Adipocyte (in vitro differentiated cells): ENCODE measurements at places on chromosomes 3 and 15.

- no peak for DNase-seq
Observed at GRCh38 chr3:22016197-22016596, 265.2 kb upstream of the ZNF385D start.

DNA sequence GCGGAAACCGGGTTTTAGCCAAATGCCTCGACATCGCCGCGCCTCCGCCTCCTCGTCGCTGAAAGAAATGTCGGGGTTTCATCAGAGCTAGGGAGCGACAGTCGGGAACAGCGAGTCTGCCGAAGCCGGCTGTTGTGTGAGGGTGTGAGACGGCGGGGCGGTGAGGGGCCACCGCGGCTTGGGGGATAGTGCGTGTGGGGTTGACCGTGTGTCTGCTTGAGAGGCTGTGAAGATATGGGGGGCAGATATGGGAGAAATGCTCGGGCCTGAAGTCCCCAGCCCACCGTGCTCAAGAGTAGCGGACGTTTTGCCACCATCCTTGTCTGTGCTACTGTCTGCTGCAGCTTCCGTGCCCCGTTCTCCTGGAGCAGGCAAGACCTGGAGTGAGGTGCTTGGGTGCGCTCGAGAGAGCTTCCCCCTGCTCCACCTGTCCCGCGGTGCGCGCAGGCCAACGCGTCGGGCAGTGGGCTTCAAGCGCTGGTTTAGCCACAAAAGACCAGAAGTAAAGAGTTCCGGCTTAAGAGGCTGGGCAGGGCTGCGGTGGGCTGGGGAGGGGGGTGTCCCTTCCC, 716 bp upstream of the ISLR2 start:
- DNase-seq, result peak; percentile 43

DNA sequence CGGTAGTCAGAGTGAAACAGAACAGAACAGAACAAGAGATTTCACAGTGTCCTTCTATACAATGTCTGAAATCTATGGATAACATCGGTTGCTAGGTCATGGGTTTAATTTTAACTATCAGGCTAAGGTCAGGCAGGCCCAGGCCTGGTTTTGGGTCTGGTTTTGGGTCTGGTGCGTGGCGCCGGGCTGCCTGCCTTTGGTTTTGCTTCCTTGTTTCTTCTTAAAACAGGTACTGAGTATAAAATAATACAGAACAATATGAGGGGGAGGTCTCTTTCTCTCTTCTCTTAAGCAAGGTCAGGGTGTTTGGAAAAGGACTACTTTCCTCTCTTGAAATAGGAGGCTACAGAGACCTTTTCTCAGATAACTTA, 1.4 kb downstream of the AEN start:
- no peak for DNase-seq

DNA sequence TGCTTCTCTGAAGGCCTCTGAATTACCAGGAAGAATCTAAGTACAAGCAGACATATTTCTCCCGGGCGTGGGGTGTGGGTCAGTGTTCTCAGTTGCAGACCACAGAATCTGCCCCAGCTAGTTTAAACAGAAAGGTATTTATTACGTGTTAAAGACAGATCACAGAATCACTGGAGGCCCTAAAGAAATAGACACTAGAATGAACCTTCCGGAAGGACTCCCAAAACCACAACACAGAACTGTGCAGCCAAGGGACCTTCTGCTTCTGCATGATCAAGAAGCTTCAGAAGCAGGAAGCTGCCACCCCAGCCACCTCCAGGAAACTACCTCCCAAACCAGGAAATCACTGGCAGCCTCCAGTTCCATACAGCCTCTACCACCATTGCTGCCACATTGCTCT, 32.7 kb upstream of the ZFAND6 start:
- no peak for DNase-seq

DNA sequence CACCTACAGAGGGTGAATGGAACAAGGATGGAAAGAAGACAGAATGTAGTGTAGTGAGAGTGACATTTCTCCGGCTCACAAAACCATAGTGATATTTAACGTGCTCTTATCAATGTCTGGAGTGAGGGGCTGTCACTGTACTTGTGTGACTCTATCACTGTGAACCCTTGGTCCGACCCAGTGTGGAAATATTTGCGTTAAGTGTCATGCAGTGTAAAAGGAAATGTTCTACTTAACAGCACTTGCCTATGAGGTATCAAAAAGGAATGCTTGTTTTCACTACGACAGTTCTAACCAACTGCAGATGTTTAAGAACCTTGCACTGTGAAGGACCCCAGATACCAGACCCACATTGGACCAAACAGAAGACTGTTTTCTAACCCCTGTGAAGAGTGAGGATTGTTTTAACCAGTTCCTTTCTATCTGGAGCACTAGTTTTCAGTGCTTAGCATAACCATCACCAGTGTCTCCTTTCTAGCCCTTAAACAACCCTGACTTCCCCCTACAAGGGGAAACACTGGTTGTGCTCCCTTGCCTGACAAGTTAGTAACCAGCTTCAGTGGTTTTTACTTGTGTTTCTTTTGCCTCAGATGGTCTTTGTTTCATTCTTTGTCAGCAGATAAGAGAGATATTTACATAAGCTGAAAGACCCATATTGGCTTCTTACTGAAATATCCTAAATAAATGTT, 144.7 kb upstream of the ABHD17C start:
- peak; percentile 92 for DNase-seq

- no peak for DNase-seq
Observed at GRCh38 chr3:60383345-60383744, 867.9 kb downstream of the FHIT start.

DNA sequence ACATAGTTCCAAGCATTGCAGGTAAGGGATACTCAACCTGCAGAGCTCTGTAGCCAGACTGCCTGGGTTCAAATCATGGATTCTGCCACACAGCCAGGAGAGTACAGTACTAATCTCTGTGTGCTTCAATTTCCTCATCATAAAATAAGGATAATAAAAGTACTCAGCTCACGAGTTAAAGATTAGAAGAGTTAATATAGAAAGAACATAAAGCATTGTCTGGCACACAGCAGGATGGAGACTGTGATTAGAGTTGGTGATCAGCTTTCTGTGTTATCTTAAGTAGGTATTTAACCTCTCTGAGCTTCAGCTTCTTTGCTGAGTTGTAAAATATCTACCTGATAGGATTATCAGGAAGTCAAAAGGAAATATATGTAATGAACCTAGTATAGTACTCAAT, 2.7 kb downstream of the CEP70 start:
- no peak for DNase-seq

DNA sequence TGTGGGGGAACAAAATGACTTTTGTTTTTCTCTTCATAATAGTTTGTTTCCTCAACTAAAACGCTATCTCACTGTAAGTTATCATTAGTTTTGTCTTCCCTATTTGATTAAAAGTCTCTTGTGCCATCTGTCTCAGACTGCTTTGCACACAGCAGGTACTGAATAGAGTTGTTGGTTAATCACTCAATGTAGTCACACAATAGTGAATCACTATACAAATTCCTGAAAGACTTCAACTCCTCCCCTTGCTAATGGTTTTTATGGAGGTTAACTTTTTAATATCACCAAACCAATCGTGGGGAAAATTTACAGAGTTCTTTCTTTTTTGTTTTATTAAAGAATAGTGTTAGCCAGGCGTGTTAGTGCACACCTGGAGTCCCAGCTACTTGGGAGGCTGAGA, 2.6 kb upstream of the NGLY1 start:
- no peak for DNase-seq

GRCh38 chr15:48570822-48571221, 74.7 kb downstream of the FBN1 start:
- no peak for DNase-seq

- no peak for DNase-seq
Observed at GRCh38 chr3:39849992-39850715, 40.7 kb downstream of the MYRIP start.

- DNase-seq, result no peak
Observed at GRCh38 chr3:75126556-75126955, 512.1 kb upstream of the CNTN3 start.

DNA sequence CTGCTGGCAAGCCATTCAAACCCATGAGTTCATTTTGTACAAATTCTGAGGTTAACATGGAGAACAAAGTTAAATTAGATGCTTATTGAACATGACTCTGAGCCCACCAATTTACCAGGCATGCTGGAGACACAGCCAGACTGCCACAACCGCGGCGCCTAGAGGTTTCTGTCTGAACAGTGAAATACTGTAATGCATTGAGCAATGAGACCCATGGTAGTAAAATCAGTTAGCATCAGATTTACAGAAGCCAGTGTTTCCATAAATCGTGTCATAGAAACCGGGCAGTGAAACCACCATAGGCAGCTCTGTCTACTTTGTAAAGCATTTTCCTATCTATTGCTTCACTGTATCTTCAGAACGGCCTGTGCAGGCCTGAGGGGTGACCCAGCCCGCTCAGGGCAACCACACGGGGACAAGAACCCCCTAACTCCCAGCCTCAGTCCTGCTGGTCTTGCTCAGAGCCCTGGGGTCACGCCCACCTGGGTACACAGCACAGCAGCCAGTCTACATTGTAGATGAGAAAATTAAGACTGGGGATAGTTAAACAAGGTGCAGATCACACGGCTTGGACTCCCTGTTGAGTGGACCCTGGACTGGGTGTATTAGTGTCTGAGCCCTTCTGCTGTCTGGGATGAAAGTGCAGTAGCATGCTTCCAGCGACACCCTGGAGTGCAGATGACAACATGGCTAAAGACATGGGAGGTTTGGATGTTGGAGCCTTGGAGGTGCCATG, 44.2 kb downstream of the MGLL start:
- DNase-seq, result no peak

DNA sequence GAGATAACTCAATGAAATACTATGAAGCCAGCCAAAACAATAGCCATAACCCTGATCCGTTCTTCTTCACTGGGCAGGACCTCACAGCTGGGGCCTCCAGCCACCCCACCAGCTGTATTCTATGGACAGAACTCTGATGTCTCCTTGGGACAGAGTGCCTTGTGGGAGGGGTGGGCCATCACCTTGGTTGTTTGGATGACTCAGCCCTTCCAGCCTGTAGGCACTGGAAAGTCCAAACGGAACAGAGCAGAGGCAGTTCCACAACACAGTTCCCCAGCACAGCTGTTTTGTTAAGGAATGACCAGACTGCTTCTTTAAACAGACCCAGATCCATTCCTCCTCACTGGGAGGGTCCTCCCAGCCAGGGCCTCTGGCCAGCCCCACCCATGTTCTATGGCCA, 31.9 kb upstream of the ZBED2 start:
- peak; percentile 5 for DNase-seq

GRCh38 chr3:50436114-50436674, 67.2 kb downstream of the CACNA2D2 start:
- peak; percentile 57 for DNase-seq

- no peak for DNase-seq
Observed at GRCh38 chr3:175728566-175728965, 869.4 kb downstream of the NAALADL2 start.

- DNase-seq, result no peak
Observed at GRCh38 chr3:5694266-5694665, 506.8 kb downstream of the EDEM1 start.

GRCh38 chr3:43330981-43331380, 44.6 kb downstream of the SNRK start:
- peak; percentile 57 for DNase-seq

- DNase-seq, result no peak
Observed at GRCh38 chr3:111967068-111967467, 11.8 kb upstream of the ABHD10 start.

GRCh38 chr3:156071031-156071430, 49.3 kb upstream of the KCNAB1 start:
- no peak for DNase-seq

GRCh38 chr15:97076011-97076410, 745.5 kb downstream of the NR2F2 start:
- no peak for DNase-seq

DNA sequence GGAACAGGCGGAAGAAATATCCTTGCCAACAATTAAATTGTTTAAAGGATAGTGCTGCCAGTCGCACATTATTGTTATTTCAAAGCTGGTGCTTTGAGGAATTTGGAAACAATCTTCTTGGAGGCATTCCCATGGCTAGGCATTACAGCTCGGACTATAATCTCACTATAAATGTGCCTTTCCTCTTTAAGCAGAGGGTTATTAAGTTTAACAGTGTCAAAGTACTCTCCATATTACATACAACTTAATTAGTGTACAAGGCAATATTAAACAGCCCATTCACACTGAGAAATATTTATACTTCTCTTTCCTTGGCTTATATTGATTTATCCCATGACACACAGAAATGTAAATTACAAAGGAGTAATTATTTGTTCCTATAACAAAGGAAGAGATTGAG, 54.0 kb upstream of the FAM3D start:
- no peak for DNase-seq

DNA sequence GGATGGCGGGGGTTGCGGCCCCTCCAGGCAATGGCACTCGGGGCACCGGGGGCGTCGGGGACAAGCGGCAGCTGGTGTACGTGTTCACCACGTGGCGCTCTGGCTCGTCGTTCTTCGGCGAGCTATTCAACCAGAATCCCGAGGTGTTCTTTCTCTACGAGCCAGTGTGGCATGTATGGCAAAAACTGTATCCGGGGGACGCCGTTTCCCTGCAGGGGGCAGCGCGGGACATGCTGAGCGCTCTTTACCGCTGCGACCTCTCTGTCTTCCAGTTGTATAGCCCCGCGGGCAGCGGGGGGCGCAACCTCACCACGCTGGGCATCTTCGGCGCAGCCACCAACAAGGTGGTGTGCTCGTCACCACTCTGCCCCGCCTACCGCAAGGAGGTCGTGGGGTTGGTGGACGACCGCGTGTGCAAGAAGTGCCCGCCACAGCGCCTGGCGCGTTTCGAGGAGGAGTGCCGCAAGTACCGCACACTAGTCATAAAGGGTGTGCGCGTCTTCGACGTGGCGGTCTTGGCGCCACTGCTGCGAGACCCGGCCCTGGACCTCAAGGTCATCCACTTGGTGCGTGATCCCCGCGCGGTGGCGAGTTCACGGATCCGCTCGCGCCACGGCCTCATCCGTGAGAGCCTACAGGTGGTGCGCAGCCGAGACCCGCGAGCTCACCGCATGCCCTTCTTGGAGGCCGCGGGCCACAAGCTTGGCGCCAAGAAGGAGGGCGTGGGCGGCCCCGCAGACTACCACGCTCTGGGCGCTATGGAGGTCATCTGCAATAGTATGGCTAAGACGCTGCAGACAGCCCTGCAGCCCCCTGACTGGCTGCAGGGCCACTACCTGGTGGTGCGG, 1.9 kb downstream of the CHST2 start:
- peak; percentile 70 for DNase-seq

DNA sequence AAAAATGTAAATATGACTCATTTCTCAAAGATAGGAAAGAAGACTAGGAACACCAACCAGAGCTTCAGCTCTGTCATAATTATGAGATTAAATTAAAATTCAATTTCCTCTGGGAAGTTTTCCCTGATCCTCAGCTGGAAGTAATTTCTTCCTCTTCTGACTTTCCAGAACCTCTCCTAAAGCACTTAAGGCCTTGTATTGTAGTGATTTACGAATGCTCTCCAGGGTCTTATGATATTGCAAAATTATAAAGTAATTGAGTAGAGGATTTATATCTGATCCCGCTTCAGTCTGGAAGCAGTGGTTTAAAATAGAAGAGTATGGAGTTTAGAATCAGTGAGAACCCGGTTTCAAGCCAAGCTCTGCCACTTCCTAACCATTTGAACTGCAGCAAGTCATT, 279.8 kb downstream of the ZPLD1 start:
- no peak for DNase-seq

- DNase-seq, result no peak
Observed at GRCh38 chr15:51634591-51635198, 12.1 kb upstream of the DMXL2 start.

- DNase-seq, result no peak
Observed at GRCh38 chr3:170043506-170043905, 5.7 kb downstream of the GPR160 start.

GRCh38 chr3:128585189-128585588, 65.4 kb downstream of the RPN1 start:
- no peak for DNase-seq
